ENCODE measurements at places on chromosomes 7 and 10.

DNA sequence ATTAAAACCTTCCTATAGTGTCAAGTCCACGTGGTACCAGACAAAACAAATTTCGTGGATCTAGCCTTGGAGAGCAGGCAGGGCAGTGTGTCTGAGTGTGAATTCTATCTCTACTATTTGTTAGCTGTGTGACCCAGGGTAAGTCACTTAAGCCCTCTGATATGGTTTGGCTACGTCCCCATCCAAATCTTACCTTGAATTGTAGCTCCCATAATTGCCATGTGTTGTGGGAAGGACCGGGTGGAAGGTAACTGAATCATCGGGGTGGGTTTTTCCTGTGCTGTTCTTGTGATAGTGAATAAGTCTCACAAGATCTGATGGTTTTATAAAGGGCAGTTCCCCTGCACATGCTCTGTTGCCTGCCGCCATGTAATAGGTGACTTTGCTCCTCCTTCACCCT, 2.8 kb upstream of the NPFFR1 start:
- no peak for DNase-seq

DNA sequence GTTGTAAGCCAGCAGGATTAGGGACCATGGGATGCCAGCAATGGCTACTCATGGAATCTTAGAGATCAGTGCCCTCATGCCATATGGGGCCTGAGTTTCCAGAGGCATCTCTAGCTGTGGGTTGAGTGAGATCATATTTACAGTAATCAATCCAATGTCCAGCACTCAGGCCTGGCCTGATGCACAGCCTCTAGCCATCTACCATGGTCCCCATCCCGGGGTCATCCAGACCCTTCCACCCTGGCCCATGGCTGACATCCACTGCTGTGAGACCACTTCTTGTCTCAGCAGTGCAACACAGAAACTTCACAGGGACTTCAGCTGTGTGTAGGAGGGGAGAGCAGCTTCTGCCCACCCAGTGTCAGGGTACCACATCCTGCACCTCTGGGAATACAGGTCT, 6.5 kb upstream of the ADCY1 start:
- no peak for DNase-seq

DNA sequence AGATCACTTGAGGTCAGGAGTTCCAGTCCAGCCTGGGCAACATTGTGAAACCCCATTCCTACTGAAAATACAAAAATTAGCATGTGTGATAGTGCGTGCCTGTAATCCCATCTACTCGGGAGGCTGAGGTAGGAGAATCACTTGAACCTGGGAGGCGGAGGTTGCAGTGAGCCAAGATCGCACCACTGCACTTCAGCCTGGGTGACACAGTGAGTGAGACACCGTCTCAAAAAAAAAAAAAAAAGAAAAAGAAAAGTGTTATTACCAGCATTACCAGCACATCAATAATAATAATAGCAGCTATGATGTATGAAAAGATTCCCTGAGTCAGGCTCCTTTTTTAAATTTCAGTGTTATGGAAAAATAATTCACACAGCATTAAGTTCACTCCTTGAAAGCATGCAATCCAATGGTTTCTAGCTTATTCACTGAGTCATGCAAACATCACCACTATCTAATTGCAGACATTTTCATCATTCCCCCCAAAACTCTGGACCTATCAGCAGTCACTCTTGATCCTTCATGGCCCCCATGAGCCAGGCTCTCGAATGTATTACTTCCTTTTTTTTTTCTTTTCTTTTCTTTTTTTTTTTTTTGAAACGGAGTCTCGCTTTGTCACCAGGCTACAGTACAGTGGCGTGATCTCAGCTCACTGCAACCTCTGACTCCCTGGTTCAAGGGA, 228.4 kb downstream of the FANK1 start:
- DNase-seq: no peak

- no peak for DNase-seq
These were observed 70.2 kb upstream of the FGFR2 start for GRCh38 chr10:121668314-121669027.

- DNase-seq: peak; percentile 13
These were observed 82.7 kb upstream of the GPR22 start for GRCh38 chr7:107387128-107387527.

DNA sequence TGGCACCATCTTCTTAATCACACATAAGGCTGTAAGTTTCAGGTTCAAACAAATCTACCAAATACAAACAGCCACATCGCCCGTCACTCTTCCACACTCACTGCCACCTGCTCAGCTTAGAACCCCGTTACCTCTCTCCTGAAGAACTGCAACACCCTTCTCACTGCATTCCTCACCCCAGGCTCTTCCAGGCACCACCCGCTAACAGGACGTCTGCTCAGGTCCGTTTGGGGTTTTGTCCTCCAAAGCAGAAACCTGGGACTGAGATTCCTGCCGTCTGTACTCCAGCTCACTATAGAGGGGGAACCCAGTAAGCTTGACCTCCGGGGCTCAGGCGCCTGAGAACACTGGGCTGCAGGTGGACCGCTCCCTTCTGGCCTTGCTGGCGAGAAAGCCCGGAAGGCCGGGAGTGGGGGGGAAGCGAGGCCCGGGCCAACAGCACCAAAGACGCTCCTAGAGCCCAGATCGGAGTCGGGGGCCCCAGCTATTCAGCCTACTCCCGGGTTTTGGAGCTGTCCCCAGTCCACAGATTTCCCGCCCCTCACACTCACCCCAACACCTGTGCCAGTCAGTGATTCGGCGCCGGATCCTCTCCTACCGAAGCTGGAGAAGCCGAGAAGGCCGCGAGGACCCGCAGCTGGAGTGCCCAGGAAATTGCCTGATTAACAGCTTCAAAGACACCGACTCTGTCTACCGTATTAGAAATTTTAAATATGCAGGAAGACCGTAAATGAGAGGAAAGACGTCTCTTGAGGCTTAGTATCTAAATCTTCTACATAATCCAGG, at the start of gene AP3M1:
AP3M1 (minus strand) TSS at position 625 of the 786 bp plus-strand sequence. CDS start 12,449 bp downstream, outside the sequence.
- no peak for DNase-seq

DNA sequence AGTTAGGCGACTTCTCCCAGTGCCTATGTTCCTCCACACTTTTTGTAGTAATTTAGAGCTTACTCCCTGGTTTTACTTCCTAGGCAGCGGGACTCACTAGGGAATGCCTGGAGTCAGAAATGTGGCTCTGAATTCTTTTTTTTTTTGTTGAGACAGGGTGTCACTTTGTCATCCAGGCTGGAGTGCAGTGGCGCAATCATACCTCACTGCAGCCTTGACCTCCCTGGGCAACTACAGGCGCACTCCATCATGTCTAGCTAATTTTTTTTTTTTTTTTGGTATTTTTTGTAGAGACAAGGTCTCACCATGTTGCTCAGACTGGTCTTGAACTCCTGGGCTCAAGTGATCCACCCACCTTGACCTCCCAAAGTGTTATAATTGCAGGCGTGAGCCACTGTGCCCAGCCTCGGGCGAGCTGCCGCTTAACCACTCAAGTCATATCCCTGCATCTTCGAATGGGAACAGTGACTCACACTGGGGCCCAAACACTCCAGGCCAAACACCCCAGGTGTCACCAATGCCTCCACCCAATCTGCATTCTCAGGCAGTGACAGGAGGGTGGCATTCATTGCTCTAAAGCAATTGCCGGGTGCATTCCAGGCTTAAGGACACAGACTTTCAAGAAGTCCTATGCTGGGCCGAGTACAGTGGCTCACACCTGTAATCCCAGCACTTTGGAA, 19.6 kb downstream of the RGS10 start:
- no peak for DNase-seq

GRCh38 chr7:37323966-37324365, 124.7 kb downstream of the ELMO1 start:
- no peak for DNase-seq

DNA sequence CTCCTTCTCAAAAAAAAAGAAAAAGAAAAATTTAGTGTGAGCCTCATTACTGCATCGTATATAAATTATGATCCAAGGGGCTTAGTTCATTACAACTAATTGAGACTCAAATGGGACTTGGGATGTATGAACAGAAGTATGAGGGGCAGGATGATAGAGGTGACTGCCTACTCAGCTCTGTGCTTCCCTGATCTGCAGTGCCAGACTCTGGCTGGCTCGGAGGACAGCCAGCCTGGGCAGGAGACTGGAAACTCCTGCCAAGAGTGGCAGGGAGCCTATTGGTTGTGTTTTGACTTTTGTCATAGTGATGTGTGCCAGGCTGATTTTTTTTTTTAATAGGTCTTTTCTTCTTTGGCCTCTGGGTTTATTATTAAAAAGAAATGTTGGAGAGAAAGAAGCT, 73.8 kb upstream of the GTF2IRD1 start:
- no peak for DNase-seq

DNA sequence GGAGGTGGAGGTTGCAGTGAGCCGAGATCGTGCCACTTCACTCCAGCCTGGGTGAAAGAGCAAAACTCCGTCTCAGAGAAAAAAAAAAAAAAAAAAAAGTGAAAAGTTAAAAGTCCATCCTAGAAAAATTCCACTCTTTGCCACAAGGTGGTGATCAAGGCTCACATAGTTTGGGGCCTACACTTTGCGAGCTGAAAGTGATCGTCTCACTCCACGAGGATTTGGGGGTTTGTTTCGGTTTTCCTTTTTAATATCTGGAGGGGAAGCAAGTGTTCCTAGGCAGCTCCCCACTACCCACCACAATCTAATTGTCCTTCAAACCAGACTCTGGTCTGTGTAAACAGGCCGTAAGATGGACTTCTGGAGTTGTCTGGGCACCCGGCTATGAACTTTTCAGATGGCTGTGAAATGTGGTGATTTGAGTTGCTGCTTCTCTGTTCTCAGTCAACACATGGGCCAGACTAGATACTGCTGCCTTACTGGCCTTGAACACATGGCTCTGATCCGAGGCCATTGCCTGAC, 27.1 kb downstream of the PRLHR start:
- DNase-seq: peak; percentile 61

DNA sequence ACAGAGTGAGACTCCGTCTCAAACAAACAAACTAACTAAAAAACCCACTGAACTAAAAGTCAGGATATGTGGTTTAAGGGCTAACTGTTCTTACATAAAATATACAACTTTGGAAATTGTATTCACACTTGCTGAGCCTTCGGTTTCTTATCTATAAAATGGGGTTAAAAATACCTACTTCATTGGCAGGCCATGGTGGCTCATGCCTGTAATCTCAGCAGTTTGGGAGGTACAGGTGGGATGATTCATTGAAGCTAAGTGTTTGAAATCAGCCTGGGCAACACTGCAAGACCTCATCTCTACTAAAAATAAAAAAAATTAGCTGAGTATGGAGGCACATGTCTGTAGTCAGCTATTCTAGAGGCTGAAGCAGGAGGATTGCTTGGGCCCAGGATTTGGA, 115.4 kb upstream of the KLF6 start:
- DNase-seq: no peak

- DNase-seq: no peak
These were observed 11.6 kb downstream of the CYP3A43 start for GRCh38 chr7:99839287-99840021.

DNA sequence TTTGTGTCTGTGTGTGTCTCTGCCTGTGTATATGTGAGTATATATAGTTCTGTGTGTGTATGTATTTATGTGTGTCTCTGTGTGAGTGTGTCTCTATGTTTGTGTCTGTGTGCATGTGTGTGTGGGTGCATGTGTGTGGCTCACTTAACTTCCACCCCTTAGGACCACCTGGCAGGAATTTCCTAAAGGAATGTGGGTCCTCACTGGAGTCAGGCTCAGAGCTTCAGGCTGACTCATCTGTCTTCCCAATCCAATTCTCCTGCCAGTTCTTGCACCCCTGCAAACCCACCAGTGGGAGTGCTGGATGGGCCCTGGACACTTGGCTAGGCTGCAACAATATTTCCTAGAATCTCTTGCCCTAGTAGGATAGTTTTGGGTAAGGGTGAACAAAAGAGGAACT, 70.2 kb upstream of the GRB10 start:
- no peak for DNase-seq

DNA sequence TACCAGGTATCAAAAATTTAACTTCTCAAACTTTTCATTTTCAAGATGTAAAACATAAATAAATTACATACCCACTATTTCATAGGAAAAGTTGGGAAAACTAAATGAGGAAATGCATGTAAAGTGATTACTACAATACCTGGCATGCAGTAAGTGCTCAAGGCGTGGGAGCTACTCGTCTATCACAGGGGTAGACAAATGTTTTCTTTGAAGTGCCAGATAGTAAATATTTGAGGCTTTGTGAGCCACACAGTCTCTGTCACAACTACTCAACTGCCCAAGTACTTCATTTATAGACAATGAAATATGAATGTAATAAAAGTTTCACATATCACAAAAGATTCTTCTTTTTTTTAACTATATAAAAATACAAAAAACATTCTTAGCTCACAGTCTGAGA, 96.4 kb upstream of the PCGF5 start:
- DNase-seq: no peak

- DNase-seq: no peak
These were observed 1.7 kb upstream of the ANKRD22 start for GRCh38 chr10:88853155-88853881.

GRCh38 chr7:41466760-41467384, 236.0 kb downstream of the INHBA start:
- no peak for DNase-seq

DNA sequence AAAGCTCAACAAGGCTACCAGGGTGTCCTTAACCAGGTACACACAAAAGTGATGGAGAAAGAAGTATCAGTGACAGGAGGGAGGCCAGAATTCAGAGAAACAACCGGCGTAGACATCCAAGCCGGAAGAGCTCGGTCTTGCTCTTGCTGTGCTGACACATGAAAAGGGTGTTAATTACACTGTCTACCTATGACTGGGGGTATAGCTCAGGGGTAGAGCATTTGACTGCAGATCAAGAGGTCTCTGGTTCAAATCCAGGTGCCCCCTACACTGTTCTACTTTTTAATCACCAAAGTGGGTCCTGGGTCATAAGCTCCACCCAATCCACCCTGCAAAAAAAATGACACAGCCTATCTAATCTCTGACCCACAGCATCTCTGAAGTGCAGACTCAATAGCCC, 86.9 kb upstream of the ZNF746 start:
- no peak for DNase-seq

- peak; percentile 79 for DNase-seq
These were observed 48.7 kb downstream of the BPGM start for GRCh38 chr7:134695321-134695860.
